GM12878 (cell line): ENCODE measurements at places on chromosomes 4 and X.

GRCh38 chrX:107787827-107788226, 10.3 kb downstream of the NCBP2L start:
- DNase-seq: no peak

GRCh38 chr4:168841000-168841671, 168.9 kb downstream of the CBR4 start:
- no peak for DNase-seq

- no peak for DNase-seq
These were observed 293.3 kb upstream of the TBX22 start for GRCh38 chrX:79721234-79721633.

DNA sequence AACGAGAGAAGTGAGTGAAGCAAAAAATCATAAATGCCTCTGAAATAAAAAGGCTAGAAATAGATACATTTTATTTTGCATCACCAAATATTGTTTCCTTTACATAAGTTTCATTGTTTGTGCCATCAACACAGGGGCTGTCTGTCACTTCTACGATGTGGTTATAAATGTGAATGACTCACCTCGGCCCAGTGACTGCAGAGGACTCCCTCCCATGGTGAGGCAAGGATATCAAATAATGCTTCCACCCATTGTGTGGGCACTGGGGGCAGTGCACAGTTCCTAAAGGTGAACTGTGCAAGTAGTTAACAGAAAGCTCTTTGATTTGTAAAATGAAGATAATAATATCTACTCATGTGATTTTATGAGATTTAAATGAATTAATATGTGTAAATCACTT, 230.3 kb upstream of the NEIL3 start:
- DNase-seq: no peak

DNA sequence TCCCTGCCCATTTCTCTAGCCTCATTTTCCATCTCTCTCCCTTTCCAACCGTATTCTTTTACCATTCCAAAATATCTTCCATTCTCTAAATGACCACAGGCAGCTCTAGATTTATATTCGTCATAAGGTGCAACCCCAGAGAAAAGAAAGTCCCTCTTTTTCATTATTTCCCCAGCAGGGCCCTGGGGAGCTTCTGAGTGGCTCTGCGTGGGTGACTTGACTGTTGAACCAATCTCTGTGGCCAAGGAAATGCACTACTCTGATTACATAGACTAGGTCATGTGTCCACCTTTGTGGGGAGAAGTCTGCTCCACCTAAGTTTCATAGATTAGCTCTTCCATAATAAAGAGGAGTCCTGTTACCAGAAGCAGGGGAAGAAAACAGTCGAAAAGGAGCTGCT, 51.4 kb downstream of the ATOH1 start:
- no peak for DNase-seq

- no peak for DNase-seq
These were observed 46.7 kb downstream of the LARP1B start for GRCh38 chr4:128107766-128108165.

DNA sequence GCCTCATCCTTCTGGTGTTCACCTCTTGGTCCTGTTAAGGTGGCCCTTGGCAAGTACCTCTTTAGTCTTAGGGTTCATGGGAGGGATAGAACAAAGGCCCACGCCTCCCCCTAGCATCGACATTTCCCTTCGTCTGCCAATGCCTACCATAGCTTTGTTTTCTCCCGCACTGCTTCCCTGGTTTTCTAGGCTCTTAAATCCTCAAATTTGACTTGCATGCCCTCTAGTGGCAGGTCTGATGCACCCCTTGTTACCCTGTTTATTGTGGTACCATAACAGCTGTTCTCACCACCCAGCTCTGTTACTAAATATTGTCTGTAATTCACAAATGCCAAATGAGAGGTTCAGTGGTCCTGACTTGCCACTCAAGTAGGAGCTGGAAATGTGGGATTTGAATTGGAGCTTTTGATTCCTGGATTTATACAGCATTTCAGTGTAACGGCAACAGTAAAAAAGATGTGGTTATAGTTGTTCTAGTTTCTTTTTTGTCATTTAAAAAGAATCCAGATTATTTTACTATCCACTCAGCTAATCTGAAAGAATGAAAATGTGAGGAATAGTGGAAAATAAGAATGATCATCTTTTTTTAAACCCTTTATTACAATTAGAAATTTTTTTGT, 100.1 kb downstream of the REPS2 start:
- DNase-seq: peak; percentile 21

- no peak for DNase-seq
These were observed 231.7 kb downstream of the C4orf33 start for GRCh38 chr4:129327637-129328036.

GRCh38 chrX:86148594-86148993, 343 bp downstream of the DACH2 start:
- no peak for DNase-seq

DNA sequence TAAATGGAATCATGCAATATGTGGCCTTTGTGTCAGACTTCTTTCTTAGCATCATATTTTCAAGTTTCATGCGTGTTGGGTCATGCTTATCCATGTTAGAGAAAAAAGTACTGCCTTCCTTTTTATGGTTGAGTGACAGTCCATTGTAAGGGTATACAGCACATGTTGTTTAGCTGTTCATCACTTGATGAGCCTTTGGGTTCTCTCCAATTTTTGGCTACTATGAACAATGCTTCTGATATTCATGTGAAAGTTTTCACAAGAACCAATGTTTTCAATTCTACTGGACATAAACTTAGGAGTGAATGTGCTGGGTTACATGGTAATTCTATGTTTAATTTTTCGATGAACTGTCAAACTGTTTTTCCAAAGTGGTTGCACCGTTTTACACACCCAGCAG, 28.1 kb upstream of the LNX1 start:
- DNase-seq: no peak

DNA sequence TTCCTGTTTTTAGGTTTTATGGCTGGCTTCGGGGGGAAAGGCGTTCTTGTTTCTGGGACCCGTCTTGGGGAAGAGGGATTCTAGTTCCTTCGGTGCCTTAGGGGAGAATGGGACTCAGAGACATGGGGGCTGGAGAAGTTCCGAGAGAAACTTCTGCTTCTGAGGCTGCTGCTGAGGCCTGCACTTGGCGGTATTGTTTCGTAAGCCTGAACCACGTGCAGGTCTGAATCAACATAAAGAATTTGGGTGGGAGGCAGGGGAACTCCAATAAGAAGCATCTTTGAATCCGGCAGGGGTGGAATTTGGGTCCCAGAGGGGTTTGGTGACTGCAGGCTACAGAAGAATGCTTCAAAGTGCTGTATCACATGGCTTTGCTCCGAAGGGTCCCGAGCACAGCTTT, 15.1 kb downstream of the XG start:
- no peak for DNase-seq

- no peak for DNase-seq
These were observed 85.0 kb upstream of the CNKSR2 start for GRCh38 chrX:21289232-21289631.
